HCT116 (cell line): ENCODE measurements at places on chromosomes 3 and 15.

GRCh38 chr3:13529196-13530112 lies 19.5 kb upstream of the FBLN2 start:
- no peak for DNase-seq

- DNase-seq: no peak
These were observed 280.7 kb upstream of the TLE3 start for GRCh38 chr15:70378126-70379031.

- no peak for DNase-seq
These were observed 58.7 kb downstream of the TPRA1 start for GRCh38 chr3:127531821-127532220.

DNA sequence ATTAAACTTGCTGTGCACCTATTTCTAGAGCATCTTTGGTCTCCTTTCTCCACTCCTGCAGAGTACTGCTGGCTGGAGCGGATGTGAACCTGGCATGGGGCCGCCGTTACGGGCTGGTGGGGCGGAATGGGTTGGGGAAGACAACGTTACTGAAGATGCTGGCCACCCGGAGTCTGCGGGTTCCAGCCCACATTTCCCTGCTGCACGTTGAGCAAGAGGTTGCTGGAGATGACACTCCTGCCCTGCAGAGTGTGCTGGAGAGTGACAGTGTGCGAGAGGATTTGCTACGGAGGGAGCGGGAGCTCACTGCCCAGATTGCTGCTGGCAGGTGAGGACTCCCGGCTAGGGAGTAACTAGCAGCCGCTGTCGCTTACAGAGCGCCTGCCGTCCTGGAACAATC lies 2.1 kb downstream of the ABCF3 start:
- DNase-seq: no peak

DNA sequence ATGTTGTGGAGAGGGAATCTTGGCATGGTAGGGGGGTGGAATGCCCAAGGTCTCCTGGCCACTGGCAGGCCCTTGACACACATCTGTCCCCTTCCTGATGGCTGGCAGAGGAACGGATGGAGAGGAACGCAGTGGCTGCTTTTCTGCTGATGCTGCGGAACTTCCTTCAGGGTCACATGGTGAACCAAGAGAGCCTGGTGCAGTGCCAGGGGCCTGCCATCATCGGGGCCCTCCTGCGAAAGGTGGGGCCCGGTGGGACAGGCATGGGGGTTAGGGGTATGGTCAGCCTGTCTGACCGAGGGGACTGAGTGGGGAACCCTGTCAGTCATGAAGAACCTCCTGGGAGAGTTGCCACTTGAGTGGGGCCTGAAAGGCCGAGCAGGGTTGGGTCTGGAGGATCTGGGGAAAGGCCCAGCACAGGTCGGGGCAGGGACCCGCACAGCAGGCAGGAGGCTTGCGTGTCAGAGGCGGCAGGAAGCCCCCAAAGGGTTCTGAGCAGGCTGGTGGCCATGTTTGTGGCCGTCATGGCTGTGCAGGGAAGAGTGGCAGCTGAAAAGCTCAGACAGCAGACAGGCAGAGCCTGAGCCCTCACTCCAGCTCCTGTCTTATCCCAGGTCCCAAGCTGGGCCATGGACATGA lies 18.1 kb downstream of the NBEAL2 start:
- no peak for DNase-seq

DNA sequence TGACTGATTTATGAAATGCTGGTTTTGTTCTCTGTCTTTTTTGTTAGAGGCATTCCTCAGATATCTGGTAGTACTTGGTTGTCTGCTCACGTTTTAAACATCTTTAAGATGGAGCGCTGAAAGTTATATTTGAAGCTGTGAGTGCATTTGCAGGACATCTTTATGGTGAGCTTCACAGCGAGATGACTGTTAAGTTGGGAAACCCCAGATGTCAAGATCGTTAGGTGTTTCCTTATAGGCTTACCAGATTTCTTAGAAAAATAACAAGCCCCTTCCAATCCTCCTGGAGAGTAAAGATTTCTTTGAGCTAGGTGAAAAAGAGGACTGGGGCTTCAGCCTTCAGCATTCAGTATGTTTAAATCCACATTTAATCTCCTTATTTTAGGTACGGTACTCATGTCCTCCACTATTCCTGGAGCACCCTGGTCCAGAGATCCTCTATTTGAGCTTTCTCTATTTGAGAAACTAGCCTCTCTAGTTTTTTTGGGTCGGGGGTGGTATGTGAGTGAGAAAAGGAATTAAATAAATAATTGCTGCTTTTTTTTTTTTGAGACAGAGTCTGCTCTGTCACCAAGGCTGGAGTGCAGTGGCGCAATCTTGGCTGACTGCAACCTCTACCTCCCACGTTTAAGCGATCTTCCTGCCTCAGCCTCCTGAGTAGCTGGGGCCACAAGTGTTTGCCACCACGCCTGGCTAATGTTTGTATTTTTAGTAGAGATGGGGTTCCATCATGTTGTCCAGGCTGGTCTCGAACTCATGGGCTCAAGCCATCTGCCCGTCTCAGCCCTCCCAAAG lies 72.3 kb downstream of the ZNF609 start:
- DNase-seq: no peak
